ENCODE measurements at places on chromosomes 6 and 20. TPM values are rescaled to one million over a fixed set of nuclear protein-coding genes. Genes with fewer than 3 reads are reported as not detected.
A peak's percentile ranks its signal among the peaks of the same experiment; 100 is the strongest.

- no peak for DNase-seq
These were observed 175.6 kb downstream of the RNF144B start for GRCh38 chr6:18562726-18563125.

DNA sequence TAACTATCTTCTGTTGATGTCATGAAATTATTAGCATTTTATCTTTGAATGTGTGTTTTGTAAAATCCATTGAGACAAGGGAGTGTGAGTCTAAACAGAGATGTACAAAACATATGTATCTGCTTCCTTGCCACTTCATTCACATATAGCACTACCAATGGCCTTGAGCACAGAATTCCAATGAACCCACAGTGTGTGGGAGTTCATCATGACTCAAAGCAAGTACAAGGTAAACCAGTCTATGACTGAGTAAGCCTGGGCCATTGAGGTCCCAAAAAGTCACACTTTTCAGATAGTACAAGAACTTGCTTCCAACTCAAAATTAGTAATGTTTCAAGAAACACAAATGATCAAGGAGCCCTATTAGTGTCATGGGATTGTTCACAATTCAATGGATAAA, 218.6 kb downstream of the MANEA start:
- no peak for DNase-seq

DNA sequence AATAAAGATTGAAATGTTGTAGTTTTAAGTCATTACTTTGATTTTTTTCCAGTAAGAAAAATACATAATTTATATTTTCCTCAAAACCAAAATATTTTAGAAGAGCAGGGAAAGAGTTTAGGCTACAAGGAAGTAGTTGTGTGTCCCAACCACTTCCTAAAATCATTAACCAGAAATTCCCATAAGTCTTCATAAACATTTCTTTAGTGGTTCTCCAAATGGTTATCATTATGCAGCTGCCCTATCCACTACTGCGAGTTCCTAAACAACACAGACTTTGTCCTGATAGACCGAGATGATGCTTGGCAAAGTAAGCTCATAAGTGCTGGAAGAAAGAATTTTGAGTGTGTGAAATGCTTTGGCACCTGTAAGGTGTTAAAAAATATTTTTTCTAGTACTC, 93.6 kb downstream of the ARMC2 start:
- no peak for DNase-seq

GRCh38 chr20:48455651-48456365, 372.0 kb downstream of the PREX1 start:
- DNase-seq = no peak

GRCh38 chr20:12723811-12724210, 285.0 kb upstream of the SPTLC3 start:
- no peak for DNase-seq

DNA sequence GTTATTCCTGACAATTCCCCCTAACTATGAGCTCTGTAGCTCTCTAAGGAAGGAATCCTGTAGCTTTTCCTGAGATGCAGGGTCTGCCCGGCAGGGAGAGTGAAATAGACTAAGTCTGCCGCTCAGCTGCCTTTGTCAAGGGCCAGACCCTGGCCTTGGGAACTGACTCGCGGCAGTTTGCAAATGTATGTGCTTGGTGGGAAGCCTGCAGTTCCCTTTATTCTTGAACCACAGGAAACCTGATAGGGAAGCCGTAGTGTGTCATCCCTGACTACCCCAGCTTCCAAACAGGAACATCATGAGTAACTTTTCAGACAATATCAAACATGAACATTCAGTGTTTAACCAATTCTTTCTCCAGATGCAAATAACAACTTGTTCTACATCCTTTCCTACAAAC, 78.7 kb upstream of the IFNGR1 start:
- DNase-seq = no peak

GRCh38 chr6:133898263-133898662, 9.3 kb downstream of the TCF21 start:
- no peak for DNase-seq

GRCh38 chr6:125866433-125866832, 75.7 kb downstream of the NCOA7 start:
- no peak for DNase-seq

DNA sequence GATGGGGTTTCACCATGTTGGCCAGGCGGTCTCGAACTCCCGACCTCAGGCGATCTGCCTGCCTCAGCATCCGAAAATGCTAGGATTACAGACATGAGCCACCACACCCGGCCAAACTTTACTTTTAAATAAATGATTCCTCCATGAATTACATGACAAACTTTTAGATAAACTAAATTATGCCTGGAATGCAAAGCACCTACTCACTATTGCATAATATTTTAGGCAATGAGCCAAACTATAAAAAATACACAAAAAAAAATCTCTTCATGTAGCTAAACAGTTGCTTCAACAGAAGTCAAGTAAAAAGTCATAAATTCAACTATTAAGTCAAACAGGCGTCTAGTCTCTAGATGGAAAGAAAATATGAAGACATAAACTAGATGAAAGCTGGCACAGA, 56.5 kb downstream of the PTPRK start:
- no peak for DNase-seq

- DNase-seq = no peak
These were observed 345.2 kb upstream of the RSPO3 start for GRCh38 chr6:126773112-126773805.

GRCh38 chr20:62660768-62661167, 18.5 kb downstream of the SLCO4A1 start:
- no peak for DNase-seq

DNA sequence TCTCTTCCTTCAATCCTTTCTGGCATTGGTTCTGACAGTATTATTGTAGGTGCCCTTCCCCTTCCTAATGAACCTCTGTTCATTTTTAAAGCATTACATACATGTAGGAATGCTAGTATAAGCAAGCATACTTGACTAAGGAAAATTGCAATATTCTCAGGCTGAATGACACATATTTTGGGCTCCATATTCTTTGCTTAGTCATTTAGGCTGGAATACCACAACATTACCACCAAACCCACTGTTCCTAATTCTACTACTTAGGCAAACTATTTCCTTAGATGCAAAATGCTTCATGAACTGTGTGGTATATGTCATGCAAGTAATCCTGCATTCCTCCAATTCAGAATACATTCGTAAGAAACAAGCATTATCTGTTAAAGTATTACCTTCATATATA, 113.9 kb downstream of the PRDM1 start:
- no peak for DNase-seq

DNA sequence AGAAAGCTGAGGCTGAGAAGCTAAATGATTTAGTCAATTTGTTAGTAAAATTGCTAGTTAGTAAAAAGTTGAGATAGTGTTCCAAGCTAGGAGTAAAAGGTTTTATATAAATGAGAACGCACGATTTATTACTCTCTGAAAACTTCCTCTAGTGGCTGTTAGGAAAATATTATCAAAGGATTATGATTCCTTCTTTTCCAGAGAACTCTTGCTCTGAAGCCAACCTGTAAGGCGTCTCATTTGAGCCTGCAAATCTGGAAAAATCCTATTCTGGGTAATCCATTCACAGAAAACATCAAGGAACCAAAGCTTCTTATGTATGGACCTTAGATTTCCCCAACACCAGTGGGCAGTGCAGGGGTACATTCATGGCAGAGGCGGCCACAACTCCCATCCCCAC, 252.7 kb downstream of the SOD2 start:
- no peak for DNase-seq

GRCh38 chr6:41970436-41970846, 28.8 kb upstream of the CCND3 start:
- DNase-seq = no peak

- DNase-seq = no peak
These were observed 111.2 kb downstream of the DACT2 start for GRCh38 chr6:168208402-168208801.

DNA sequence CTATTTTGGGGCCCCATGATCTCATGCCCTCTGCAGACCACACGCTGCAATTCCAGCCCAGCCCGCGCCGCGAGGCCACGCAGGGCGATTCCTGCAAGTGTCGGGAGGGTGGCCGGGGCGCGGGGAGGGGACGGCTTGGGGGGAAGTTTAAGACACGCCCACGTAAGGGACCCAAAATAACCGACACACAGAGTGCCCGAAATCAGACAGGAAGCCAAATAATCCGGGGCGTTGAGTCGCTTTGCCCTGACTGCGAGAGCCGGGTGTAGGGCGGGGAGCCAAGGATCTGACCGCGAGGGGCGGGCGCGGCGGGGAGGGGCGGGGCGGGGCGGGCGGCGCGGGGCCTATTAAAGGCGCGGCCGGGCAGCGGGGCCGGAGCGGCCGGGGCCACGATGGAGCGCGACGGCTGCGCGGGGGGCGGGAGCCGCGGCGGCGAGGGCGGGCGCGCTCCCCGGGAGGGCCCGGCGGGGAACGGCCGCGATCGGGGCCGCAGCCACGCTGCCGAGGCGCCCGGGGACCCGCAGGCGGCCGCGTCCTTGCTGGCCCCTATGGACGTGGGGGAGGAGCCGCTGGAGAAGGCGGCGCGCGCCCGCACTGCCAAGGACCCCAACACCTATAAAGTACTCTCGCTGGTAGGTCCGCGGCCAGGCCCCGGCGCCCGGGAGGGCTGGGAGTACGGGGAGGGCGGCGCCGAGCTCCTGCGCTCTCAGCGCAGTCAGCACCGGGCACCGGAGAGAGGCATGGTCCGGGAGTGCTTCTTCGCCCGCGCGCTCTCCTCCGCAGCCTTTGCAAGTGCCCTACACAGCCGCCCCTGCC, at the start of gene ENPP1:
ENPP1 (plus strand) TSS at position 377 of the 816 bp plus-strand sequence; CDS start at position 393, 16 bp downstream.
- DNase-seq = peak; percentile 73

GRCh38 chr20:32312718-32313424, 35.4 kb downstream of the KIF3B start:
- no peak for DNase-seq

Gene CRIP3
- polyA plus RNA-seq = not detected

Gene TNFRSF6B
- 8.2 TPM for polyA plus RNA-seq

Gene KHDC3L
- not detected for polyA plus RNA-seq

Gene GPLD1
- polyA plus RNA-seq = 1.5 TPM

Gene SAPCD1
- polyA plus RNA-seq = 6.3 TPM

Gene ERVFRD-1
- polyA plus RNA-seq = not detected

Gene PTPRK
- 8.0 TPM for polyA plus RNA-seq

Gene SLCO4A1
- polyA plus RNA-seq = 0.36 TPM

Gene FAXC
- polyA plus RNA-seq = 9.1 TPM

Gene ADGRG6
- 91.8 TPM for polyA plus RNA-seq

Data from SK-N-SH (cell line).